ENCODE measurements at places on chromosomes 2 and 18.
A peak's percentile ranks its signal among the peaks of the same experiment; 100 is the strongest.

- DNase-seq: no peak
These were observed 212.0 kb upstream of the ID2 start for GRCh38 chr2:8469709-8470493.

- DNase-seq: no peak
These were observed 104.4 kb downstream of the GULP1 start for GRCh38 chr2:188395903-188396689.

DNA sequence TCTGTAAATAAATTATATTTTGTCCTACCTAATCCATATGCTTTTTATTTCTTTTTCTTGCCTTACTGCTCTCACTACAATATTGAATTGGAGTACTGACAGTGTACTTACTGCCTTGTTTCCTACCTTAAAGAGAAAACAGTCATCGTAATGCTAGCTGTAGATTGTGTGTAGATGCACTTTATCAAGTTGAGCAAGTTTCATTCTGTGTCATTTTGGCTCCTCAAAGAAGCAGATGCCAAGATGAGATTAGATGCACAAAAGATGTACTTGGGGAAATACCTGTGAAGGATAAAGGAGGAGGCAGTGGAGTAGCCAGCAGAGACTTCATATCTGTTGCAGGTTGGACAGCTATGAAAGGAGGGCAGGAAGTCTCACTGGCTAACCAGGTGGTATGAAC lies 145.5 kb downstream of the FTCDNL1 start:
- no peak for DNase-seq

DNA sequence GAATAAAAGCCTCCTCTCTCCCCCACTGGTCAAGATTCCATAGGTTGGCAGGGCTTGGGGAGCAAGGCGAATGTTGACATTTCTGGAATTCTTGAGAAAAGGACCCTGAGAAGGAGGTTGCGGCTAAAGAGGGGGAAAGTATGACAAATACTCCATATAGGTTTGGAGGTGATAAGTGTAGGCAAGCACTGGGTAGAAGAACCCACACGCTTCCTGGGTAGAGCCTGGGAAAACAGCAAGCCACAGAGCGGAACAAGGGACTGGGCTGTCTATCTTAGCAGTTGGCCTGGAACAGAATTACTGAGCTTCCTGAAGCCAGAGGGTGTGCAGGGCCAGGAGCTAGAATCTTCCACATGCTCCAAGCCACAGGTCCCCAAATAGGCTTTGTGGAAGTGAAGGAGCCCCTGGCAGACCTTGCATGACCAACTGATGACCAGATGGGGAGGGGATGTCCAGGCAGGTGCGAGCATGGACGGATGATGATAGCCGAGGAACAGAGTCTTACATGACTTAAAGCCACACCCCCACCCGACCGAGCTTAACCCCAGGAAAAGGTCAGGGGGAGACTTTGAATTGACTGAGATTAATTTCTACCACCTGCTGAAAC lies 9.9 kb downstream of the PRKAG3 start:
- no peak for DNase-seq

GRCh38 chr2:152033011-152033925 lies 65.6 kb downstream of the CACNB4 start:
- no peak for DNase-seq

DNA sequence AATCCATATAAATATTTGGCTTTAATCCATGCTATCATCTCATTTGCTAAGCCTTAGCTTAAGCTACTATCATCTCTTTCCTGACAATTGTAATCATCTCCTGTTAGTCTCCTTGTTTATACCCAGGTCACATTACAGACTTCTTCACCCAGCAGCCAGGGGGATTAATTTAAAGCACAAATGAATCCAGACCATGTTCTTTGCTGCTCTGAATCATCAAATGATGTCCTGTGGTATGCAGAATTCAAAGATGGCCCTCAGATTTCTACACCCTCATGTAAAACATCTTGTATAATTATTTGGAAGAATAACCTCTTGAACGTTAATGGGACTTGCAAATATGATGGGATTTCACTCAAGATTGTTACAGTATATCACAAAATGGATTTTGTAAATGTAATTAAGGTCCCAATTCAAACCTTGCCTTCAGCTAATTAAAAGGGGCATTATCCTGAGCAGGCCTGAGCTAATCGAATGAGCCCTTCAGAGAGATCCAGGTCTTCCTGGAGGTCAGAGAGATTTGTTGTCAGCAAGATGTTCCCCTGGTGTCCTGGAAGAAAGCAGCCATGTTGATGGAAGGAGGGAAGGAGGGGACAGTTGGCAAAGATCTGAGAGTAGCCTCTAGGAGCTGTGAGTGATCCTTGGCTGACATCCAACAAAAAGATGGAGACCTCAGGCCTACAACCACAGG lies 241.1 kb upstream of the MMADHC start:
- DNase-seq: no peak

DNA sequence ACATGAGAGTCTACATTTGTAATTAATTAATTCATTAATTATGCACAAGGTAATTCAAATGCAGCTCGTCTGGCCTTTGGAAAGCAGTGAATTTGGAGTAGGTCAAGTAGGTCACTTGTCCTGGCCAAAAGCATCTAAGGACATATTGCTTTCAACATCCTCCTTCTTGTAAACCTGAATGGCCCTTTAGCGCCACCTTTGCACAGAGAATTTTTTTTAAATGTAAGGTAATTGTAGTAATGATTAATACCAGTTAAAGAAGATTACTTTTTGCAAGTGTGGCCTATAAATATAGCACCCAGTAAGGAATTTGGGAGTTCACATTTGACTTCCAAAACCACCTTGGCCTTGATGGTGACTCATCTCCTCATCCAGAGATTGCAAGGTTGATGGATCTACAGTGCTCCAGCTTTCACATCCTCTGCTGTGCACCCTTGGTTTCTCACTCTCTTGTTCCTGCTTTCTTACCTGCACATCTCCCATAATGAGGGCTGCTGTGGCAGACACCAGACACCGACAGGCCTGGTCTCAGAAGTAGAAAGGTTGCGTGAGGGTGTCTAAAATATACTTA lies 481.7 kb downstream of the TGIF1 start:
- no peak for DNase-seq

- DNase-seq: no peak
These were observed 966 bp downstream of the ADCY3 start for GRCh38 chr2:24919037-24919505.

DNA sequence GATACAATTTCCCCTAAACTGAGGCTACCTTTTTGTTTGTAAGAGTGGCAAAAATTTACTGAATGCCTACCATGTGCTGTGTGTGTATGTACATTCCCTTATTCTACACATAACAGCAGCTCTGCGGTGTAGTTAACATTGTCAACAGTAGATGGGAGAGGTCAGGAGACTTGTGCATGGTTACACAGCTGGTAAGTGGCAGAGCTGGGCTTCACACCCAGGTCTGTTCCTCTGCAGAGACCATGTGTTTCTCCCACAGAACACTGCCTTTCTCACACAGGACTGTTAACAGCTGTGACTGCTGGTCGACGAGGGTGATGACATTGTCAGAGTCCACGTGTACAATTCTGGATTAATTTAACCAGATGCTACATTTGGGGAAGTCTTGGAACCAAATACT lies 49.1 kb downstream of the EML6 start:
- DNase-seq: no peak

DNA sequence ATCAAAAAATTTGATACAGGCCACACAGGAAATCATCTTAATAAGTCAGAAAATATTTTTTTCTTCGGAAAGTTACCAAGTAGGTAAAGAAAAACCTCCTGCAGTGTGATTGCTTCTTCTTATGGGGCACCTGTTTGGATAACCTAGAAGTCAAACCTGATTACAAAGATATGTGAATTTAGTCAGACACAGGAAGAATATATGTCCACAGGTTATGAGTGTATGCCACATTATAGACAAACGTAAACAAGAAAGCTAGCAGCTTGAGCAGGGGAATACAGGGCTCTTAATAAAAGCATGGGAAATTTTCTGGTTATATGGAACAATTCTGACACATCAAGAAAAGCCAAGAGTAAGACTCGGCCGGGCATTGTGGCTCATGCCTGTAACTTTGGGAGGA lies 35.8 kb upstream of the MTCL1 start:
- no peak for DNase-seq

- DNase-seq: peak; percentile 74
These were observed 18.3 kb downstream of the YPEL5 start for GRCh38 chr2:30165050-30165520.

GRCh38 chr2:1505031-1505441 lies 91.8 kb downstream of the TPO start:
- no peak for DNase-seq

DNA sequence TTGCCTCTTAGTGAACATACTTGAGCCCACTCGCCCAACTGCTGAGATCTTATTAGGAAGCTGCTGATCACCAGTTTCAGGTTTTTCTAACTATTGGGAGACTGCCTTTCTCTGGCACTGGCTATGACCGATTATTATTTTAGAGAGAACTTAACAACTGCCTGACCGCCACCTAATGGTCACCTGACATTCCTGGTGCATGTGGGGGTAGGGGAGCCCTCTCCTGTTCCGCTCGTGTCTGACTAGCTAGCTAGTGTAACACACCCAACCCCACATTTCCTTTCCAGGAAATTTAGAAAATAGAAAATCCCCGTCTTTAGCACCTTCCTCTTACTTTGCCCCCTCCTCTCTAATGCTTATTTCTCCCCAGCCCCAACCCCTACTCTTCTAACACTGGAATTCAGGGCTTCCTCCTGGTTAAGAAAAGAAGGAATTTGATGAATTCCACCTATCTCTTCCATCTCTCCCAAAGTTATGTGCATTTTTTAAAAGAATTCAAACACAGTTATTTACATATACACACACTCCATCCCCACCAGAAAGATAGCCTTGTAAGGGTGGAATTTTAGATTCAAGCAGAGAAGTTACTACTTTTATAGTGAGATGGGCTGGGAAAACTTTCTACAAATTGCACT lies 19.4 kb upstream of the DNER start:
- no peak for DNase-seq

DNA sequence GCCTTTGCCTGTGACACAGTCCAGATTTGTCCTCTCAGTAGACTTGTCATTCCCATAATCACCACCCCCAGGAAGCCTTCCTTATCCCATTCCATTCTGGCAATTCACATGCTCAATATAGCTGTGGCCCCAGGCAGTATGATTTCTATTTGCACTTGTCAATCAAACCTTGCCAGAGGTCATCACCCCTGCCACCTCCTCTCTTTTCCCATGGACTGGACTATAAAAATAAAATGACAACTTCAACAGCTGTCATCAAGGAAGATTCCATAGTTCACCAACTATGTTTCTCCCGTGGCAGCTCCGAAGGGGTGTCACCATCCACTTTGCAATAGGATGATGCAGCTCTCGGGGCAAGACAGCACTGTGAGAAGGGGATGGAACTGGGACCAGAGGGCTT lies 255.7 kb downstream of the CELF4 start:
- DNase-seq: no peak

GRCh38 chr18:78363556-78364387 lies 615.8 kb upstream of the SALL3 start:
- DNase-seq: no peak

GRCh38 chr18:13330996-13331395 lies 112.4 kb downstream of the LDLRAD4 start:
- no peak for DNase-seq

GRCh38 chr18:78494204-78495085 lies 485.2 kb upstream of the SALL3 start:
- DNase-seq: no peak

GRCh38 chr2:50614056-50614455 lies 417.9 kb downstream of the NRXN1 start:
- no peak for DNase-seq

DNA sequence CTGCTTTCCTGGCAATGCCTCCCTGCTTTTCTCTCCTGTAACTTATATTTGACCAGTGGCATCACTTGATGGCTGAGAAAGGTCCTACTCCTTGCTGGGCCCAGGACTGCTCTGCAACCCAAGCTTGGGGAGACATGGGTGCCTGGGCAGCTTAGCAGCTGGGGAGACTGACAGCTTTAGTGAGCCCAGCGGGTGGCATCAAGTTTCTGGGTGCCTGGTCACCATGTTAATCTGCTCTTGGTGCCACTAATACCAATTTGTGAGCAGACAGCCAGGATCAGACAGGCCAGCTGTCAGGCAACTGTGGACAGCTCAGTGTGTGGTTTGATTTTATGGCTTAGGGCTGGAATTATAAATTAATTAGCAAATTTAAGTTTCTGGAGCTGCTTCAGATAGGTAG lies 144.8 kb upstream of the GLI2 start:
- no peak for DNase-seq

DNA sequence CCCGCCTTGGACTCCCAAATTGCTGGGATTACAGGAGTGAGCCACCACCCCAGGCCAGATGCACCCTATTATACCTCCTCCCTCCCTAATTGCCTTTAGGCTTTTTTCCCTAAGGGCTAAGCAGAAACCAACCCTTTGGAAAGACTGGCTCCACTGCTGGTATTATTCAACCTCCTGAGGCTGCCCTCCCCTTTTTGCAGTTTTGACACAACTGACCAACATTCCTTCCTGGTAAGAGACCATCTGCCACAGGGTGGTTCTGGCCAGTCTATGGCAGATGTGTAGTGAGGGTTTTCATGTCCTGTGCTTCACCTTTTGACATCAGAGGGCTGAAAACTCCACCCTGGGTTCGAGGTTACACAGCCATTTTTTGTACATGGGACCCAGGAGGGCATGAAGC lies 1785.3 kb upstream of the CELF4 start:
- DNase-seq: no peak

DNA sequence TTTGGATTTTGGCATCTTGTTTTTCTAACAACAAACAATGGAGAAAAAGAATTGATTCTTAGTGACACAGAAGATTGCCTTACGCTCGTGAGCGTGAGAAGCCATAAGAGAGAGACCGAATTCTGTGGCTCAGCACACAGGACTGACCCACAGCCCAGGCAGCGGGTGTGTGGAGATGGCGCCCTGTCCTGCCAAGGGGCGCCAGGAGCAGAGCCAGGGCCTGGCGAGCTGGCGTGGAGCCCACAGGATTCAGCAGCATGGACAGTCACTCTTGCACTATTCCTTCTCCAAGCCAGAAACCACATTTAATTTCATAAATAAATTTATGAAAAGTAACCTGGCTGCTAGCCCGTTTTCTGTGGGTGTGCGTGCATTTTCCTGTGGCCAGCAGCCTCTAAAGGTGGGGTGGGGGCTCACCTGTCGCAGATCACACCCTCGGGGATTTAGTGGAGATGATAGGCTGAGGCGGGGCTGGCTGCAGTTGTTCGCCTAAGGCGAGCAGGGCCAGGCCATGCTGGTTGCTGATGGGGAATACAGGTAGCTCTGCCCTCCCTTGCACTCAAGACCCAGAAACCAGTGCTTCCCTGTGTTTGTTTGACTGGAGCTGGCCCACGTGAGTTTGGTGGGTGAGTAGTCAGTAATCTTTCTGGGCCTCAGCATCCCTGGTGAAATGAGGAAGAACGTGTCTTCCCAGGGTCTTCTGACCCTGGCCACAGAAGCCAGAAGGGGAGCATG lies 46.2 kb downstream of the FAM168B start:
- no peak for DNase-seq

DNA sequence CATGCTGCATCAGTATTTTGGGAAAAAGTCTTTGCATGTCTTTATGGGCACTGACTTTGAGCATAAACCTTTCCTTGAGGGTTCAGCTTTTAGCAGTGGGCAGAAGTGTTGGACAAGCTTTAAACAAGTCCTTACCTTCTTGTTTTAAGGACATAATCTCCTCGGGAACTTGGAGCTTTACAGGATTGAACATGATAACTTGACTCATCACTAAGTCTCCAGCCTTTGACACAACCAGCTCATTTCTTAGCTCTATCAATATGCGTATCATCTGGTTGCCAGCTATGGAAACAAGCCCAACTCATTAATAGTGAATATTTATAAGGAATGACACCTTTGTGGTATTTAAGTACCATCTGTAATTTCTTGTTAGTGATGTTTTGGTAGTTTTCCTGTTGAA lies 21.0 kb upstream of the RAB27B start:
- DNase-seq: no peak

GRCh38 chr18:7844418-7844817 lies 277.3 kb downstream of the PTPRM start:
- DNase-seq: no peak
